ENCODE measurements at places on chromosomes 2 and 18.

DNA sequence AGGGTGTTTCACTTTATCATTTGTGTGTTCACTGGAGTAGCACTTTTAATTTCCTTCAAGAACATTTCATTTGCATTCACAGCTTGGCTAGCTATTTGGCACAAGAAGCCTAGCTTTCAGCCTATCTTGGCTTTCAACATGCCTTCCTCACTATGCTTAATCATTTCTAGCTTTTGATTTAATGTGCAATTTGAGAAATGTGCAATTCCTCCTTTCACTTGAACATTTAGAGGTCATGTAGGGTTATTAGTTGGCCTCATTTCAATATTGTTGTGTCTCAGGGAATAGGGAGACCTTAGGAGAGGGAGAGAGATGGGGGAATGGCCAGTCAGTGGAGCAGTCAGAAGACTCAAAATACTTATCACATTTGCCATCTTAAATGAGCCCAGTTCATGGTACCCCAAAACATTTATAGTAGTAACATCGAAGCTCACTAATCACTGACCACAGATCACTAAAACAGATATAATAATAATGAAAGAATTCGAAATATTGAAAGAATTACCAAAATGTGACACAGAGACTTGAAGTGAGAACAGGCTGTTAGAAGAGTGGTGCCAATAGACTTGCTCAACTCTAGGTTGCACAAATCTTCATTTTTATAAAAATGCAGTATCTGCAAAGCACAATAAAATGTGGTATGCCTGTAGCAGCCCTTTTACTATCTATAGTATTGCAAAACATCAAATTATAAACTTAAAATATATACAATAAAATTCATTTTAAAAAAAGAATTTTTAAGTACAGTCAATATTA is 561.2 kb downstream of the METTL4 start:
- H3K36me3 ChIP-seq: no peaks in the 10 kb centered on the region
- DNase-seq: no peak
- no peak overlapping the region for H3K27ac ChIP-seq

DNA sequence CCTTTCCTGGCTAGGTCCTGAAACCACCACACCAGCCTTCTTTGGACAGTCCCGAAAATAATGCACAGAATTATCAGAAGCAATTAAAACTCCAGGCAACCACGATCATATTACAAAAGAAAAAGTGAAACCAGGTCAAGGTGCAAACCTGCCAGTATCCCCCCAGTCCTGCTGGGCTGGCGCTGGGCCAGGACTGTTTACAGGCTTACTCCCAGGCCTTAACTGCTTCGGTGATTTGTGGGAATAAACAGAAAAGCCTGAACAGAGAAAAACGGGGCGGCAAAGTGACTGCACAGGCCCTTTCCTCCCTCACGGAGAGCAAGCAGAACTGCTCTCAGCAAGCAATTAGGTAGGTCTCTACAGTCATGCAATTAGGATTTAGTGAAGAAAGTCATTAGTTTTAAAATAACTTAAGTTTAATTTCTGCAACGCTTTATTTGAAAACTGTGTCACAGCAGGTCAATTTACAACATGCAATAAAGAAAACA is 1.3 kb downstream of the HDAC4 start:
- H3K27me3 ChIP-seq: no peaks in the 10 kb centered on the region
- peaks cover 12% of the 10 kb centered on the region for H3K4me1 ChIP-seq
- H3K27ac ChIP-seq: peak overlapping the region; percentile 66
- peak overlapping the region; percentile 69 for H3K4me3 ChIP-seq
- DNase-seq: no peak

GRCh38 chr18:11309172-11309571 is 159.8 kb upstream of the PIEZO2 start:
- no peaks in the 10 kb centered on the region for H3K36me3 ChIP-seq
- no peaks in the 10 kb centered on the region for H3K4me1 ChIP-seq
- H3K27ac ChIP-seq: no peak overlapping the region
- H3K27me3 ChIP-seq: no peaks in the 10 kb centered on the region
- no peak for DNase-seq
- H3K4me3 ChIP-seq: no peak overlapping the region

DNA sequence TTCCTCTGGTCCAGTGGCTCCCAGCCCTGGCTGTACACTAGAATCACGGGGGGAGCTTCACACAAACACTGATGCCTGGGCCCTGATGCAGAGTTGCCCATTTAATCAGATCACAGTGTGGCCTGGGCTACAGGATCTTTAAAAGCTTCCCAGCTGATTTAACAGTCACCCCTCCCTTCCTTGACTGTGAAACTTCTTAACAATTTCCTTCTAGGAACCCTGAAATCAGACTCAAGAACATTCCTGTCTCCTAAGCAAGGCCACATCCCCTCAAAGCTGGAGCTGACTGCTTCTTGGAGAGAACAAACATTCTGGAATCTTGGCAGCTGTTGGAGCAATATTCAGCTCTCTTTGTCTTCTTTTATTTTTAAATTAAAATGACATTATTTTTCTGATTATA is 88.7 kb downstream of the ADD2 start:
- no peak overlapping the region for H3K27ac ChIP-seq
- no peaks in the 10 kb centered on the region for H3K4me1 ChIP-seq
- no peaks in the 10 kb centered on the region for H3K36me3 ChIP-seq

DNA sequence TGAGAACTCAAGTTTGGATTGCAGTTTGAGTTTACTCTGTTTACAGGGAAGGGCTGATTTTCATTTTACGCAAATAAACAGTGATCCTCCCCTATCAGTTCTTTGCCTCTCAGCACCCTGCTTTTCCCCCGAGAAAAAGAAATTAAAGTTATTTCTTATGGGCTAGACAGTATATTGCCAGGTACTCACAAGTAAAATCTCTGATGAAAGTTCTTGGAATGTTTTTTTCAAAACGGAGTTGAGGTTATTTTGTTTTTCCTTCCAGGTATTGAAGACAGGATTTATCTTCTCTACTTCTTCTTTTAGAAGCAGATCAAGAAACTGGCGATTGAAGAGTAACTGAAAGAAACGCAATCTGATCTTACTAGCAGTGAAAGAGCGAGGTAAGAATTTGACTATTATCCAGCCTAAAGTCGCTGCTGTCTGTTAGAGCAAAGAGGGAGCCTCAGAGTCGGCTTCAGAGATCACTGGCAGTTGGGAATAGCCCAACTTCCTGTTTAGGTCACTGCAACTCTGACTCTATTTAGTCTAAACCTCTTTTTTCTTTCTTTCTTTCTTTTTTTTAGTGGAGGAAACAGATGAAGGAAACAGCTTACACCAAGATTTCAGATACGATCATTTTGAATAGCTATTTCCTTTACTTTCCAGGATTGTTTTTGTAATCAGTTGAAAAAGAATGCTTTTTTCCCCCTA is at the start of gene TFPI:
Gene TFPI, minus strand, starts transcription at position 425 of the 693 bp plus-strand sequence. CDS start 50,667 bp downstream, outside the sequence.
- peaks cover 7% of the 10 kb centered on the region for H3K36me3 ChIP-seq
- DNase-seq: no peak
- peak within 1 kb of the TSS; percentile 78 for H3K4me3 ChIP-seq
- H3K4me1 ChIP-seq: peaks cover 39% of the 10 kb centered on the region

DNA sequence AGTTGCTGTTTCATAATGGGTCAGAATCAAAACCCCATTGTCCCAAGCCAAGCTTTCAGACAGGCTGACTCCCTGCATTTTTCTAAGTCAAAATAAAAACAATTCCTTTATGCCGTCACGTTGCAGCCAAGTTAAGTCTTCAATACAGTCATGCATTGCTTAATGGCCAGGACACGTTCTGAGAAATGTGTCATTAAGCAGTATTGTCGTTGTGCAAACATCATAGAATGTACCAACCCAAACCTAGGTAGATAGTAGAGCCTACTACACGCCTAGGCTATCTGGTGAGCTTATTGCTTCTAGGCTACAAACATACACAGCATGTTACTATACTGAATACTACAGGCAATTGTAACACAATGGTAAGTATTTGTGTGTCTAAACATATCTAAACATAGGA is 160.4 kb upstream of the FOSL2 start:
- no peak overlapping the region for H3K4me3 ChIP-seq
- DNase-seq: no peak
- H3K27me3 ChIP-seq: no peaks in the 10 kb centered on the region
- H3K4me1 ChIP-seq: no peaks in the 10 kb centered on the region

DNA sequence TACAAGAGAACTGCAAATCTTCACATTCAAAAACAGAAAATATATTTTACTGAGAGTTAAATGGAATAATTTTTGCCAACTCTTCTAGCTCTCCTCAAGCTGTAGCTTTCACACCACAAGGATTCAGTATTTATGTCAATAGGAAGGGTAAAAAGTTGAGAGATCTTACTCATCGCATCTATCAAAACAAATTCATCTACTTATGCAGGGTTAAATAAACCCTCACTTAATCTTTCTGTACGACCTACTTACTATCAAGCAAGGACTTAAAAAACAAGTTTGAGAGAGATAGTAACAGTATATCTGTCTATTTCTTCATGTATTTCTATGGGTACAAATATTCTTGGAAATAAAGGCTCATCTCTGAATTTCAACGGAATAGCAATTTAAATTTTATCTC is 35.5 kb downstream of the SIGLEC15 start:
- no peaks in the 10 kb centered on the region for H3K36me3 ChIP-seq
- no peak overlapping the region for H3K4me3 ChIP-seq
- H3K27me3 ChIP-seq: no peaks in the 10 kb centered on the region
- no peak for DNase-seq
- H3K4me1 ChIP-seq: no peaks in the 10 kb centered on the region
- H3K27ac ChIP-seq: no peak overlapping the region

DNA sequence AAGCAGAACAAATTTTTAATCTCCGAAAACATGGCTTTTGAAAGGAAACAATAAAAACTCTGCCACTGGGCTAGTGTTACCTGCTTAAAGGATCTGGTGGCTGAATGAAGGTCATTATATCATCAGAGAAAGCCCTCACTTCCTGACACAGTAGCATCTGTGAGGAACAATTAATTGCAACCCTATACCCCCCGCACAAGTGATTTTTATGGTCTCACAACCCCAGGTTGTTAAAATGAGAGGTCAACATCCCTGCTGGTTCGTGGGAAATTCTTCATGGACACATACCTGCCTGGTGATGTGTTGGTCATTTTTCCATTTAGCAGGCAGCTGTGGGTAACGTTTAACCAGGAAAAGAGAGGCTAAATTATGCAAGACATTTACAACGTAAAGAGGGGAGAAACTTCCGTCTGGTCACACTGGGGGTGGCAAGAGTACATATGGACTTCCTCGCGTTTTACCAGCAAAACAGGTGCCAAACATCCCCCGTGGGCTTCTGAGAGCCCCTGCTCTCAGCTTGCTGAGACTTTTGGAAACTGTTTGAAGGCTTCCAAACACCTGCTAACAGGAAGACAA is 29.2 kb downstream of the NIFK start:
- H3K4me3 ChIP-seq: no peak overlapping the region
- DNase-seq: no peak
- H3K4me1 ChIP-seq: no peaks in the 10 kb centered on the region
- no peaks in the 10 kb centered on the region for H3K36me3 ChIP-seq
- no peak overlapping the region for H3K27ac ChIP-seq
- H3K27me3 ChIP-seq: no peaks in the 10 kb centered on the region

- no peak overlapping the region for H3K4me3 ChIP-seq
- H3K27me3 ChIP-seq: no peaks in the 10 kb centered on the region
- H3K27ac ChIP-seq: no peak overlapping the region
- DNase-seq: no peak
- no peaks in the 10 kb centered on the region for H3K36me3 ChIP-seq
Observed at GRCh38 chr2:28643911-28644334, 107.7 kb upstream of the PPP1CB start.

GRCh38 chr2:241575624-241576292 is 17.2 kb downstream of the BOK start:
- H3K4me3 ChIP-seq: no peak overlapping the region
- H3K27me3 ChIP-seq: no peaks in the 10 kb centered on the region
- no peak for DNase-seq
- H3K4me1 ChIP-seq: no peaks in the 10 kb centered on the region

DNA sequence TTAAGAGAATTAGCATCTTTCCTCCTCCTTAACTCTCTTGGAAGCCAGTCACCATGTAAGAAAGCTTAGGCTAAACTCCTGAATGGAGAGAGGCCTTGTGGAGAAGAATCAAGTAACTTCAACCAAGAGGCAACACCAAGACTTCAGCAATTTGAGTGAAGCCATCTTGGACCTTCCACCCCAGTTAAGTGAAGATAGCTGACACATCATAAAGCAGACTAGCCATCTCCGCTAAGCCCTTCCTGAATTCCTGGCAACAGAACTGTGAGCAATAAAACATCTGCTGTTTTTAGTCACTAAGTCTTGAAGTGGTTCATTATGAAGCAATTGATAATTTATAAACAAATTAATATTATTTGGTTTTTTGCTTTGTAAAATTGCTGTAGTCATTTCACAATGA is 1.5 kb upstream of the ZNF397 start:
- no peaks in the 10 kb centered on the region for H3K27me3 ChIP-seq
- DNase-seq: no peak
- peaks cover 7% of the 10 kb centered on the region for H3K36me3 ChIP-seq
- no peak overlapping the region for H3K4me3 ChIP-seq
- no peak overlapping the region for H3K27ac ChIP-seq

GRCh38 chr2:130300258-130300969 is 42.3 kb upstream of the IMP4 start:
- no peak overlapping the region for H3K4me3 ChIP-seq
- no peak for DNase-seq
- H3K36me3 ChIP-seq: no peaks in the 10 kb centered on the region
- H3K27ac ChIP-seq: no peak overlapping the region
- H3K4me1 ChIP-seq: no peaks in the 10 kb centered on the region

DNA sequence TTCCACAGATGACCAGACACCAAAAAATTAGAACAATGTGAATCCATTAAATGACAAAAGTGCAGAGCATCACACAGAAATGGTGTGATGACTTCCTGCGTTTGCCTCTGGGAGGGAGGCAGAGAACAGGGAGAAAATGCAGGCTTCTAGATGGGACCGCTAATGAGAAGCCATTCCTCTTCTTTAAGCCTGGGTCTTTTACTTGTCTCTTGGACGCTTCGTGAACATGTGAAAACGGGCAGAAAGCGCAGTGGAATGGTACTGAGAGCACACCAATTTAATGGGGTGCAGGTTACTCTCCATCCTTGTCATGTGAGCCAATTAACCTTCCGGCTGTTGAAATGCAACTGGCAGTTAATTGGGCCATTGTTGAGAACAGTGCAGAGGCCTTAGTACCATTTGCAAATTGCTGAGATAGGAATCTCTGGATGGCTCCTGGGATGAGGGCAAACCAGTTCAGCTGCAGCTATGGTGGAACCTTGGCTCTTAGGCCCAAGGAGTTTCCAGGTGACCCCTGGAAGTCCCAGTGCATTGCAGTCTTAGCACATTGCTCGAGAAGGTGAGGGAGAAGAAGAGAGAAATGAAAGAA is 210.4 kb upstream of the CXCR4 start:
- no peaks in the 10 kb centered on the region for H3K36me3 ChIP-seq
- DNase-seq: no peak
- no peak overlapping the region for H3K27ac ChIP-seq
- no peaks in the 10 kb centered on the region for H3K27me3 ChIP-seq
- no peaks in the 10 kb centered on the region for H3K4me1 ChIP-seq

GRCh38 chr18:66972681-66973080 is 368.8 kb upstream of the CDH19 start:
- H3K4me1 ChIP-seq: no peaks in the 10 kb centered on the region
- DNase-seq: no peak
- no peaks in the 10 kb centered on the region for H3K36me3 ChIP-seq

- H3K4me3 ChIP-seq: no peak overlapping the region
- H3K27me3 ChIP-seq: peaks cover 2% of the 10 kb centered on the region
- no peak for DNase-seq
Observed at GRCh38 chr2:134668821-134669220, 50.0 kb downstream of the TMEM163 start.
